Activated CD4-positive, alpha-beta memory T cell treated with anti-CD3 and anti-CD28 coated beads for 36 hours (primary cell): ENCODE measurements at places on chromosomes 16 and 17. TPM values are rescaled to one million over a fixed set of nuclear protein-coding genes. Genes with fewer than 3 reads are reported as not detected.
A peak's percentile ranks its signal among the peaks of the same experiment; 100 is the strongest.

Gene RUNDC3A
- total RNA-seq: not detected

Gene CACNG5
- not detected for total RNA-seq

Gene KRTAP4-5
- total RNA-seq: not detected

Gene CDH11
- total RNA-seq: not detected

Gene NOXO1
- not detected for total RNA-seq

Gene KRT39
- not detected for total RNA-seq

- DNase-seq: no peak
- no peak overlapping the region for H3K4me3 ChIP-seq
- no peaks in the 10 kb centered on the region for H3K36me3 ChIP-seq
- no peak overlapping the region for H3K27ac ChIP-seq
- H3K27me3 ChIP-seq: no peaks in the 10 kb centered on the region
These were observed 29.5 kb upstream of the GSE1 start for GRCh38 chr16:85583491-85584181.

- no peaks in the 10 kb centered on the region for H3K27me3 ChIP-seq
- no peak for DNase-seq
- no peak overlapping the region for H3K4me3 ChIP-seq
- peaks cover 5% of the 10 kb centered on the region for H3K36me3 ChIP-seq
- H3K27ac ChIP-seq: no peak overlapping the region
- no peaks in the 10 kb centered on the region for H3K4me1 ChIP-seq
These were observed 287.3 kb downstream of the WWOX start for GRCh38 chr16:78386557-78387324.

GRCh38 chr17:42132941-42133340 is 10.3 kb downstream of the HSPB9 start:
- H3K36me3 ChIP-seq: peaks cover 26% of the 10 kb centered on the region
- peak; percentile 69 for DNase-seq
- H3K27me3 ChIP-seq: no peaks in the 10 kb centered on the region
- H3K4me1 ChIP-seq: peaks cover 58% of the 10 kb centered on the region
- H3K27ac ChIP-seq: peak overlapping the region; percentile 77

GRCh38 chr17:58593123-58593522 is 78.7 kb upstream of the MTMR4 start:
- no peaks in the 10 kb centered on the region for H3K4me1 ChIP-seq
- H3K36me3 ChIP-seq: no peaks in the 10 kb centered on the region
- no peak overlapping the region for H3K27ac ChIP-seq

DNA sequence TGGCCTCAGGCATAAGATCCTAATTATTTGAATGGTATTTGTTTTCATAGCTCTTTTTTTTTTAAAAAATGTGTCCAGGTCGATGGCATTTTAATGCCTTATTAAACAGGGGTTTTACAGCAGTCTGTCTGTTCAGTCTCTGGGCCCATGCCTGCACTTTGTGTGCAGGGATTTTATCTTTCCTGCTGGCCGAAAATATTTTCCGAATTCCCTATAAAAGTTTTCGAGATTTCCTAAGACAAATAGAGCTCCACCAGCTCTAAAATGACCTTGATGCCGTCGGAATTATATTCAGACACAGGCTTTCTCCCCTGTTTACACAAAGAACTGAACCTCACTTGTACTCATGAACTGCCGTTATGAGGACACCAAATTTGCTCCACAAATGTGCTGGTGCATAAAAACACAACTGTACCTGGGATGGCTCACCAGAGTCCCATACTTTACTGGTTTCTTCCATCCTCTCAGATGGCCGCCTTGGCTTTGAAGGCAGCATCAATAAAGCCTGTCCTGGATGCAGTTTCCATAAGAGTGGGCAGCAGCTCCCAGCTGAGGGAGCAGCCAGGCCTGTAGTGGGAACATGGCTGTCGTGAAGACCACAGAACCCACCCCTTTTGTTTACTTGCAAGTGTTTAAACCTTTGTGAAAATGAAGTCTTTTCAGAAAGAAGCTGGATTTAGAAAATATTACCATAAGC is 44.9 kb downstream of the TBX4 start:
- peaks cover 2% of the 10 kb centered on the region for H3K4me1 ChIP-seq
- H3K27ac ChIP-seq: no peak overlapping the region
- no peaks in the 10 kb centered on the region for H3K36me3 ChIP-seq
- no peak overlapping the region for H3K4me3 ChIP-seq

DNA sequence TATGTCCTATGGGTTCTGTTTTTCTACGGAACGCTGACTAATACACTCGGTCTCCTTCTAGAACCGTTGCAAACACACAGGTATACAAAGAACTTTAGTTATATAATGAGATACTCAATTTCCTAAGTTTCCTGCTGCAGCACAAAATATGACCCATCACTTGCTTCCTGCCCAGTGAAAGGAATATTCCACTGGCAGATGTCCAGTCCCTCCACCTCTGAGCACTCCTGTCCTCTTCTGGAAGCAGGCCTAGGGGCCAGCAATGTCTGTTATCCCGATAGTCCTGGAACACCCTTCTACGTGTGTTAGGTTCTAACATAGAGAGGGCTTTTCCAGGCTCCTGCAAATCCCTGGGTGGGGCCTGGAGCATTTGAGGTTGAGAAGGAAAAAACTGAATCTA is 32.7 kb downstream of the ADAMTS18 start:
- H3K27ac ChIP-seq: no peak overlapping the region
- H3K4me1 ChIP-seq: no peaks in the 10 kb centered on the region
- no peaks in the 10 kb centered on the region for H3K36me3 ChIP-seq
- peaks cover 6% of the 10 kb centered on the region for H3K27me3 ChIP-seq
- no peak for DNase-seq

- peaks cover 1% of the 10 kb centered on the region for H3K36me3 ChIP-seq
- DNase-seq: no peak
- peaks cover 48% of the 10 kb centered on the region for H3K4me1 ChIP-seq
- H3K27ac ChIP-seq: no peak overlapping the region
- no peak overlapping the region for H3K4me3 ChIP-seq
These were observed 56.3 kb downstream of the IL21R start for GRCh38 chr16:27458258-27458657.

GRCh38 chr17:73705594-73705993 is 61.3 kb upstream of the SDK2 start:
- H3K27me3 ChIP-seq: no peaks in the 10 kb centered on the region
- H3K4me1 ChIP-seq: peaks cover 6% of the 10 kb centered on the region
- no peak overlapping the region for H3K27ac ChIP-seq
- no peak overlapping the region for H3K4me3 ChIP-seq
- no peaks in the 10 kb centered on the region for H3K36me3 ChIP-seq
- no peak for DNase-seq

DNA sequence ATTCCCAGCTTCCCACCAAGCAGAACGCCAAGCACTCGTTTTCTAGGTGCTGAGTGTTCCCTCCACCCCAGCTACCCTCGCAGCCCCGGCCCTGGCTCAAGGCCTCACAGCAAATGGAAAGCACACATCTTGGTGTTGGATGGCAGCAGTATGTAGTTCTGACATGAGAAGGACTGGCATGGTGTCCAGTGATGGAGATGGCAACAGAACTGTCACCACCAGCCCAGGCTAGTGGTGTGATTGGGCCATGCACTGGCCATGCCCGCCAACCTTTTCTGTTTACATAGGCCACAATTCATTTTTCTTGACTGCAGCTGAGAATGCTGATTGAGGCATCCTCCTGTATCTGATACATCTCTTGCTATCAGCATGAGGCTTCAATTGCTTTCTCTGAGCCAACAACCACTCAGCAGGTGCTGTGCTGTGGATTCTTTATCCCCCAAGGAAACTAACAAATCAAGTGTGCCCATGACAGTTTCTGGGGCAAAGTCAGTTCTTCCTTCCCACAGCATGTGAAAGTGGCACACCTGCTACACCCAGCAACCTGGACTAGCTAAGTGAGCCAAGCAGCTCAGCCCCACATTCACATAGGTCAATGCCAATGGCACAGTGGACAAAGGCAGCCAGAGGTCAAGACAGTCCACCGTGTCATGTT is 3.8 kb downstream of the SLC12A4 start:
- no peak for DNase-seq
- H3K27ac ChIP-seq: no peak overlapping the region
- no peak overlapping the region for H3K4me3 ChIP-seq
- H3K27me3 ChIP-seq: no peaks in the 10 kb centered on the region

- no peaks in the 10 kb centered on the region for H3K4me1 ChIP-seq
- DNase-seq: no peak
- no peaks in the 10 kb centered on the region for H3K36me3 ChIP-seq
- no peak overlapping the region for H3K4me3 ChIP-seq
These were observed 59.4 kb upstream of the SIAH1 start for GRCh38 chr16:48444574-48444973.

DNA sequence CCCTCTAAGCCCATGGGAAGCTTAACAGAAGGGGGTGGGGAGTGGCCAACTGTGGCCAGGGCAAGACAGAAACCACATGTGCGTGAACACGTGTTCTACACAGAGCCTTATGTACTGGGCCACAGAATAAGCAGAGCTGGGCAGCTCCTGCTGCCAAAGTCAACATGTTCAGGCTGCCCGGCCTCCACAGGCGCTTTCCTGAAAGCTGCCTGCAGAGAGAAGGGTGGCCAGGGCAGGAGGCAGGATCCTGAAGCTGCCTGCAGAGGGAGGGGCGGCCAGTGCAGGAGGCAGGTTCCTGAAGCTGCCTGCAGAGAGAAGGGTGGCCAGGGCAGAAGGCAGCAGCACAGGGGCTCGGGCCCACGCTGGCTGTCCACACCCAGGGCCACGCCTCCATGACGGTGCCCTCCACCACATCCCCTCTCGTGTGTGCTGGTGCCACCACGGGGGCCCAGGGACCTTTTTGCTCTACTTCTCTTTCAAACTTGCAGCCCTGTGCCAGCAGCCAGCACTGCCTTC is 79.5 kb downstream of the ANKRD11 start:
- DNase-seq: peak; percentile 32
- peaks cover 2% of the 10 kb centered on the region for H3K36me3 ChIP-seq
- no peak overlapping the region for H3K4me3 ChIP-seq
- peaks cover 83% of the 10 kb centered on the region for H3K4me1 ChIP-seq
- H3K27ac ChIP-seq: peak overlapping the region; percentile 80

DNA sequence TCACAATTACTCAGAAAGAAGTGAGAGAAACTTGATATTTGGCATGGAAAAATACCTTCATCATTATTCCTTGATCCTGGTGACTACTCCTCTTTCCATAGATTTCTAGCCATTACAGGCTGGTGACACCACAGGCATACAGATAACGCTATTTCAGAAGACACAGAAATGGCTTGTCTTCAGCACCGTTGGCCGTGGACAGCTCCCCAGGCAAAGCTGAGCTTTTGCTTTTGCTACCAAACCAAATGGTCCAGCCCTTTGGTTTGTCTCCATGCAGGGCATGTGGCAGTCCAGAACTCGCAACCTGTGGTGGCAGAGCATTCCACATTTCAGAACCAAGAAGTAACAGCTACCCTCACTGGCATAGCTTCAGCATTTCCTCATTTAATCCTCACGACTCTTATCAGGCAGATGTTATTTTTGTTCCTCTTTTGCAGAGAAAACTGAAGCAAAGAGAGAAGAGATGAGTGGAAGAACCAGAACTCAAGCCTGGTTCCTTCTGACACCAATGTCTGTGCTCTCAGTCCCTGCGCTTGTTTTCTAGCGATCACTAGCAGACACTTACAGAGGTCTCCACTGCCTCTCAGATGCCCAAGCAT is 55.5 kb downstream of the HS3ST4 start:
- no peaks in the 10 kb centered on the region for H3K27me3 ChIP-seq
- H3K4me3 ChIP-seq: no peak overlapping the region
- no peaks in the 10 kb centered on the region for H3K36me3 ChIP-seq
- no peak overlapping the region for H3K27ac ChIP-seq
- peak; percentile 22 for DNase-seq

DNA sequence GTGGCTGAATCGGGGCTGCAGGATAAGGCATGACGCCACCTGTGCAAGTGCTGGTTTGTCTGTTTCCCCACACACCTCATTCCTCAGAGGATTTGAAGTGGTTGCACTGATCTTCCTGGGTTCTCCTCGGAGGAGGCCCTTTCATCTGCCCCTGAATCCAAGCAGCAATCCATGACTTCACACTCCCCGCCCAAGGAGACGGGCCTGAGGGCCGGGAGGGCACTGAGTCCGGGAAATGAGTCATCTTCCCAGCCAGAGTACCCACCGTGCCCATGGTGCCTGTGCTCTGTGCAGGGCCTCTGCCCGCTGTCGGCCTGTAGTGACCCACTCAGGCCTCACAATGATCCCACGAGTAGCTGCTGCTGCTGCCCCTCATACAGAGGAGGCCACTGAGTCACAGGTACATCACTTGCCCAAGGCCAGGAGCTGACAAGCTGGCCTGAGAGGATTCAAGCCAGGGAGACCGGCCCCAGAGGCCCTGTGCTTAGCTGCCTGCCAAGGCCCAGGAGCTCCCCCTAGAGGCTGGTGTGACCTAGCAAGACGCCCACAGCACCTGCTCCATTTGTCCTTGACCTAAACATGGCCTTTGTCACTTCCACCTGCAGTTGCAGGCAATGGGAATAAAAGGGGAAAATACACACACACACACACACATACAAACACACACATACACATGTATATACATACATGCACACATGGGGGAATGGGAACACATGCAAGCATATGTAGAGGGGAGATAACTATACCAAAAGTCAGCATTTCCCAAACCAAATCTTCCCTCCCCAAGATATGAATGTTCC is 240.0 kb downstream of the C16orf95 start:
- H3K27me3 ChIP-seq: peaks cover 1% of the 10 kb centered on the region
- DNase-seq: peak; percentile 54
- H3K4me3 ChIP-seq: no peak overlapping the region
- no peak overlapping the region for H3K27ac ChIP-seq

- no peak overlapping the region for H3K4me3 ChIP-seq
- H3K36me3 ChIP-seq: no peaks in the 10 kb centered on the region
- H3K27ac ChIP-seq: no peak overlapping the region
- H3K4me1 ChIP-seq: no peaks in the 10 kb centered on the region
These were observed 81.0 kb downstream of the MYH11 start for GRCh38 chr16:15775663-15776304.

GRCh38 chr16:88369447-88370008 is 13.2 kb upstream of the ZNF469 start:
- no peak overlapping the region for H3K4me3 ChIP-seq
- no peaks in the 10 kb centered on the region for H3K36me3 ChIP-seq
- no peak for DNase-seq
- H3K27ac ChIP-seq: no peak overlapping the region
- H3K4me1 ChIP-seq: no peaks in the 10 kb centered on the region

DNA sequence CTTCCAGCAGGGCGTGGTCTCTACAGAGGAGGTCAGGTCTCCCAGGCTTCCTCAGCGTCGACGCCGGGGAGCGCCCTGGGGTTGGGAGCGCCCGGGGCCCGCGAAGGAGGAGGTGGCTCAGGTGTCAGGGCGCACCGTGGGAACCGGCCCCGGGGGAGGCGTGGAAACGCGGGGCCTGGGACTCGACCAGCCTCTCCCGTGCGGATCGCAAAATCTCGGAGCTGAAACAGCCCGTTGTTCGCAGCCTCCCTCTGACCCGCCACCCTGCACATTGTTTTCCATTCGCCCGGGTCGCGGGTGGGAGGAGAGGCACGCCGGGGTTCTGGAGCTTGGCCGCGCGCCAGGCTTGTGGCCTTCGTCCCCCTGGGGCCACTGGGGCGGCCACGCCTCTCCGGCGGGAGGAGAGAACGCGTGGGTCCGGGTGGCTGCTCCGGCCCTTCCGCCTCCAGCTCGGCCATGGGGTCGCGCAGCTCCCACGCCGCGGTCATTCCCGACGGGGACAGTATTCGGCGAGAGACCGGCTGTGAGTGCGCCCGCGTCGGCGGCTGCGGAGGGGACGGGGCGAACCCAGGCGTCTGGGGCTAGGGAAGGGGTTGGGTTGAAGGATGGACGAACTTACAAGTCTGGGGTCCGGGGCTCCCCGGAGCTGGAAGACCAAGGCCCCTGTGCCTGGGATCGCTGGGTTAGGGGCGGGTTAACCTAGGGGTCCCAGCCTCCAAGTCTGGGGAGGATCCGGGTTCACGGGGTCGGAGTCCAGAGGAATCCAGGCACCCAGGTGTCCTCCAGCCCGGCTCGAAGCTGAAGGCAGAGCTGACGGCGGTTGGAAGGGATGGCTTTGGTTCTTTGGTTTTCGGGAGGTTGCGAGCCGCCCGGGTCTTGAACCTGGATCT is at the start of gene CHP2:
TSS of gene CHP2 (plus strand) at position 433 of the 890 bp plus-strand sequence. CDS start at position 457, 24 bp downstream.
- H3K4me1 ChIP-seq: no peaks in the 10 kb centered on the region
- peaks cover 40% of the 10 kb centered on the region for H3K27me3 ChIP-seq
- no peaks in the 10 kb centered on the region for H3K36me3 ChIP-seq
- no peak for DNase-seq
- no peak within 1 kb of the TSS for H3K27ac ChIP-seq
